ENCODE measurements at places on chromosomes 13 and 19.

- no peak for DNase-seq
Observed at GRCh38 chr19:17720440-17720839, 1.2 kb downstream of the MAP1S start.

GRCh38 chr19:52592301-52592700 is 22.2 kb downstream of the ZNF701 start:
- no peak for DNase-seq

DNA sequence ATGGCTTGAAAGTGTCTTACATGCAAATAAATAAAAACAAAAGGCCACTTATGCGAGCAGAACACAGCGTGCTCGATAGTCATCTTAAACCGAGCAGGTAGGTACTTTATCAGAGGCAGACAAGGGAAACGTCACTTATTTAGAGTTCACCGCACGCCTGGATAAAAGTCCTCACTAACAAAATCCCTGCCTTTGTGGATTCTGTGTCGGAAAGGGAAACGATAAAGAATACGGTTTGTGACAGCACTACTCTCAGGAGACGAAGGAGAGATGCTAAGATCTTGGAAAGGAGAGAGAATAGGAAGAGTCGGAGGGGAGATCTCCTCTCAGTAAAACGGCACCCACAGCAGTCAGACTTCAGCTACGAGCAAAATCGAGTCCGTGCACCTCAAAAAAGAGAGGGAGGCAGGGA is 581 bp downstream of the RCBTB1 start:
- DNase-seq: peak; percentile 10

GRCh38 chr19:1773184-1773583 is 19.9 kb downstream of the ONECUT3 start:
- no peak for DNase-seq

DNA sequence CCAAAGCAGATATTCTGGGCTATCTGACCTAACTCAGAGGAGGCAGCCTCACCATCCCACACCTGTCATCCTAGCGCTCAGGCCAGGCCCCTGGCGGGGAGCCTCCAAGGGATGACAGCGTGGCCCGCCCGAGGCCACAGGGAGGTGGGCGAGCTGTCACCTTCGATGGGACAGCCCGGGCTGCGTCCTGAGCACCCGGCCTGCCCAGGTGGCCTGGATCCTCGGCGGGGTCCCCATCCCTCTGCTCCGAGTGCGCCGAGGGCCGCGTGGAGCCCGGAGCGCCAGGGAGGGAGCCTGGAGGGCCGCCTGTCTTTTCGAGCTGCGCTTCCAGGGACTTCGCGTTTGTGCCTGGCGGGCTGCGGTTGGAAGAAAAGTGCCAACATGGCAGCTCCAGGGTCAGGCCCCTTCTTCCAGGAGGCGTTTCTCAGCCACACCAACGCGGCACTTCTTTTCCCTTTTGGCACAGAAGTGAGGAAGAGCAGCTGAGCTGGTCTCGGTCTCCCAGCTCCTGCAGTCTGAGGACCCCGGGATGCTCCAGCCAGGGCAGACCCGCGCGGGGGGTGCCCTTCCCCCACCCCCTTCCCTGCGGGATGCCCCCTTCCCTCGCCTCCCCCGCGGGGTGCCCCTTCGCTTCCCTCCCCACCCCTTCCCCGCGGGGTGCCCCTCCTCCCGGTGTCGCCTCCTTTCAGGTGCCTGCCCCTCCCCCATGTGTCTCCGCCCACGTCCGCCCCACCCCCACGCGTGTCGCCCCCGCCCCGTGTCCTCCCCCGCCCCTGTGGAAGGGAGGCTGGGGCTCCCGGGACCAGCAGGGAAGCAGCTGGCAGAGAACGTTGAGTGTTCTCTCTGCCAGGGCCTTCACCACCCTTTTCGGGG is 42.3 kb downstream of the GJA3 start:
- DNase-seq: peak; percentile 46

- DNase-seq: peak; percentile 88
Observed at GRCh38 chr13:102825921-102826706, 19.7 kb upstream of the ERCC5 start.

GRCh38 chr13:44869167-44869566 is 120.1 kb downstream of the NUFIP1 start:
- no peak for DNase-seq

DNA sequence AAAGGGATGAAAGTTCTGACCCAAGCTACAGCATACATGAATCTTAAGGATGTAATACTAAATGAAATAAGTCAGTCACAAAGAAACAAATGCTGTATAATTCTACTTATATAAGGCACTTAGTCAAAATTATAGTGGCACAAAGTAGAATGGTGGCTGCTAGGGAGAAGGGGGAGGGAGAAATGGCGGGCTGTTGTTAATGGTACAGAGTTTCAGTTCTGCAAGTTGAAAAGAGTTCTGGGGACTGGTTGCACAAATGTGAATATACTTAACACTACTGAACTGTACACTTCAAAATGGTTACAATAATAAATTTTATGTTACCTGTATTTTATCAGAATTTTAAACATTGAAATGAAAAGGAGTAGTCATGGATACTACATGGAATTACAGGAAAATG is 48.9 kb upstream of the CLDN10 start:
- no peak for DNase-seq

Measured in AG08395 (cell line).